ENCODE measurements at places on chromosomes 7 and 10. TPM values are rescaled to one million over a fixed set of nuclear protein-coding genes. Genes with fewer than 3 reads are reported as not detected.

DNA sequence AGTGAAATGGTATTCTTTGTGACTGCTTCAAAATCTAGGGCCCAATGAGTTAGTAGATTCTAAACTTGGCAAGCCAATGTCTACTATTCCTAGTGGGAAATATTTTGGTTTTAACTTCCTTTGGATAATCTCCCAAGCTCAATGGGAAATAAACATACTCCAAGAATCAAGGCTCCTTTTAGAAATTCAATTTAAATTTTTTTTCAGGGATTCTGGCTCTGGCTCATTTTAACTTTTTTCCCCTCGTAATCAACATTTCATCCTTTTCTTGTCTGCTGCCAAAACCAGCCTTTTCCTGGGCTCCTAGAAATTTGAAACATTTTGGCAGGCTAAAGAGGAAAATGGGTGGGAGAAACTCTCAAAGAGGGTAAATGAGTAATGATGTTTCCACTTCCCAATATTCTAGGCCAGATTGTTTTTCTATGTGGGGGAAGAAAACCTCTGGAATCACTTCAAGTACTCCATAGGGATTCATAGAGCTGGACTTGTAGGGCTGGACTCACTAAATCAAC, 85.6 kb upstream of the AGR3 start:
- no peak for DNase-seq

- DNase-seq = no peak
These were observed 53.2 kb downstream of the FOXI2 start for GRCh38 chr10:127790066-127790624.

GRCh38 chr10:105398202-105398601, 757.1 kb downstream of the SORCS3 start:
- DNase-seq = no peak

GRCh38 chr10:8112942-8113442, 58.5 kb downstream of the GATA3 start:
- no peak for DNase-seq

The AKR1C2 gene
- not detected for total RNA-seq

The GGCT gene
- total RNA-seq = 33.8 TPM

- DNase-seq = no peak
These were observed 198.9 kb downstream of the HDAC9 start for GRCh38 chr7:18694484-18694883.

GRCh38 chr10:31319602-31320549, 860 bp downstream of the ZEB1 start:
- no peak for DNase-seq

The KCND2 gene
- 1.3 TPM for total RNA-seq

GRCh38 chr7:85343484-85343883, 156.6 kb upstream of the SEMA3D start:
- DNase-seq = no peak

The GIMAP1 gene
- 12.1 TPM for total RNA-seq

- DNase-seq = no peak
These were observed 53.8 kb downstream of the NHLRC2 start for GRCh38 chr10:113908236-113908635.

The PSD gene
- total RNA-seq = 0.35 TPM

The HDAC9 gene
- 24.7 TPM for total RNA-seq

The MKX gene
- not detected for total RNA-seq

DNA sequence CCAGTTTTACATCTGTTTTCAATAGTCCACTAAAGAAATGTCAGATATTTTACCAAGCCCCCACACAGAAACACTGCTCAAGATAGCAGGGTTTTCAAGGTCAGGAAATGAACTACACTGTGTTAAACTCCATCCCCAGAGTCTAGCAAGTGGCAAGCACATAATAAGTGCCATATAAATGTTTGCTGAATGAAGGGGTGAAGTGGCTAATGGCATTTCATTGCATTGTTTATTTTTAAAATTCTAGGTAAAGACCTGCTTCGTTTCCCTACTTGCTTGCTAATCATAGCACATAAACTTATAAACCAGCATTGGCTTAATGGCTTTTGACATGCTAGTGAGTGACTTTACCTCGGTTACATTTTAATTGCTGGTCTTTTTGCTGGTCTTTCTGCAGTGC, 322.6 kb downstream of the GRID1 start:
- DNase-seq = no peak

- DNase-seq = no peak
These were observed 82.4 kb upstream of the NME8 start for GRCh38 chr7:37765872-37766525.

DNA sequence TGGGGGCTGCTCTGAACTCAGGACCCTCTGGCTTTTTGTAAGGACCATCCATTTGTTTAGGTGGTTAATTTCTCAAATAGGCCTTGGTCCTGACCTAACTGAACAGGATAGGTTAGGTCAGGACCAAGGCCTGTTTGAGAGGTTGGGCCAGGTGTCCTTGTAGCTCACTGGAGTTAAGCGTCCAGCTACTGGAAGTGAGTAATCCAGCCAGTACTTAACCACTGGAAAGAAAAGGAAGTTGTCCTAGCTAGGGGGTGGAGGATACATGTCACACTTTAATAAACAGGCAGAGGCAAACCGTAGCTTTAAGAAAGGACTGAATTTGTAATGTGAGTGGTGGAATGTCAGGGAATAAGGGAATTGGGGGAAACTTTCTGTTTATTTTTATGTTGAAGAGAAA, 96.0 kb downstream of the GPR85 start:
- DNase-seq = no peak

The ASIC3 gene
- 1.6 TPM for total RNA-seq

- no peak for DNase-seq
These were observed 465.5 kb upstream of the KLF6 start for GRCh38 chr10:4250587-4250887.

- no peak for DNase-seq
These were observed 380.9 kb downstream of the PARD3 start for GRCh38 chr10:34434119-34434594.
